ENCODE measurements at places on chromosomes 1 and 21.
A peak's percentile ranks its signal among the peaks of the same experiment; 100 is the strongest.

DNA sequence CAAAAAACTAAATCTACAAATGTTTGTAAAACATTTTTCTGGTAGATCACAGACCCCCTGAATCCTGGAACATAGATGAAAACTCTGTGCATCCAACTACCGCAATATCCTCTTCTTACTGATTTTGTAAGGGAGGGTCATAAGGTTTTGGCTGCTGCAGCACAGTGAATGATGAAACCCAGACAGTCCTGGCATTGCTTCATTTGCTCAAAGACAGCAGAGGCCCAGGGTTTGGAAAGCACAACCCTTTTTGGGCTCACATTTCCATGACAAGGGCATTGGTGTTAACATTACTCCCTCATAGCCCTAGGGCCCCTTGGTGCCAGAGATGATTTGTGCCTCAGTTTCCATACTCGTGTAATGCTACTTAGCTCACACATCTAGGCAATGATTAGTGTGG lies 51.2 kb downstream of the PLXNA2 start:
- DNase-seq, result no peak

DNA sequence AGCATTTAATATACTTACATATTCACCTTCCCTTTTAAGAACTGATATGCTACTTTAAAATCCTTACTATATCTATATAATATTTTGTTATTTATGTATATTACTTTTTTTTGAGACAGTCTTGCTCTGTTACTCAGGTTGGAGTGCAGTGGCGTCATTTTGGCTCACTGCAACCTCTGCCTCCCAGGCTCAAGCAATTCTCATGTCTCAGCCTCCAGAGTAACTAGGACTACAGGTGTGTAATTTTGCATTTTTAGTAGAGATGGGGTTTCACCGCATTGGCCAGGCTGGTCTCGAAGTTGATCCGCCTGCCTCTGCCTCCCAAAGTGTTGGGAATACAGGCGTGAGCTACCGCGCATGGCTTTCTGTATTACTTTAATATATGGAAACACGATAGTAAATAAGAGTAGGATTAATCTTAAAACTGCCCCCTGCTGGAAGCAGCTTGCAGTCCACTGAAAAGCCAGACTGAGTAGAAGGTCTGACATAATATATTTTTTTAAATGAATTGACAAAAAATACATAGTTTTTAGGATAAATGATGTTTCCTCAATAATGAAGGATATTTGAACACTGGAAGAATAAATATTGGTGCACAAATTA lies 24.4 kb downstream of the RCAN3 start:
- DNase-seq, result no peak

- no peak for DNase-seq
These were observed 38.8 kb downstream of the DDR2 start for GRCh38 chr1:162670928-162671663.

DNA sequence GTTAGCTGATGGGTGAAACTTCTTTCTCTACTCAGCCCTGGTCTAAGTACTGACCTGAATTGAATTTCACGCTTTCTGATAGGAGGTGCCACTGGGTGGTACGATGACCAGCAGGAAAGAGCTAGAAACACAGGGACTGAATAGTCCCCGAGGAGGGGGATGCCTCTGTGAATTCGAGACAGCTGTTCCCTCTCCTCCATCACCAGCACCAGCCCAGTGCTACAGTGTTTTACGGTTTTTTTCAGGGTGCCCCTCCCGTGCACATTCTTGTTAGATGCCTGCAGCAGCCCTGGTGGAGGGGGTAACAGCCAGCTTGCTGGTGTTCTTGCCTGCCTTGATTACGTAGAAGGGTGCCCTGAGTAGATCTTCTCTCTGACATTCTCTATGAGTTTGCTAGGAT lies 7.1 kb downstream of the HUNK start:
- DNase-seq, result no peak

DNA sequence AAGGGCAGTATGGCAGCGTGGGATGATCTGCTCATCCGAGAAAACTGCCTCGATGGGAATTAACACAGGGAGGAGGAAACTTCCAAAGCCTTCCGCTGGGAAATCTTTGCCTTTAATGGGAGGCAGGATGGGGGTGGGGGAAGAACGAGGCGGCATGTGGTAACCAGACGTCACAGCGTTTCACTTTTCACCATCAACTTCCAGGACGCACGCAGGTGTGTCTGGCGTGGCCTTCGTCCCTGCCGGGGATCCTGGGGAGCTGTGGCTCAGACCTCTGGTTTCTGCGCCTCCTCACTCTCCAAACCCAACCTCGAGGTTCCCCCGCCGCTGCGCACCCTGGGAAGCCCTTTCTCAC lies 282 bp downstream of the RSPH1 start:
- peak; percentile 50 for DNase-seq

DNA sequence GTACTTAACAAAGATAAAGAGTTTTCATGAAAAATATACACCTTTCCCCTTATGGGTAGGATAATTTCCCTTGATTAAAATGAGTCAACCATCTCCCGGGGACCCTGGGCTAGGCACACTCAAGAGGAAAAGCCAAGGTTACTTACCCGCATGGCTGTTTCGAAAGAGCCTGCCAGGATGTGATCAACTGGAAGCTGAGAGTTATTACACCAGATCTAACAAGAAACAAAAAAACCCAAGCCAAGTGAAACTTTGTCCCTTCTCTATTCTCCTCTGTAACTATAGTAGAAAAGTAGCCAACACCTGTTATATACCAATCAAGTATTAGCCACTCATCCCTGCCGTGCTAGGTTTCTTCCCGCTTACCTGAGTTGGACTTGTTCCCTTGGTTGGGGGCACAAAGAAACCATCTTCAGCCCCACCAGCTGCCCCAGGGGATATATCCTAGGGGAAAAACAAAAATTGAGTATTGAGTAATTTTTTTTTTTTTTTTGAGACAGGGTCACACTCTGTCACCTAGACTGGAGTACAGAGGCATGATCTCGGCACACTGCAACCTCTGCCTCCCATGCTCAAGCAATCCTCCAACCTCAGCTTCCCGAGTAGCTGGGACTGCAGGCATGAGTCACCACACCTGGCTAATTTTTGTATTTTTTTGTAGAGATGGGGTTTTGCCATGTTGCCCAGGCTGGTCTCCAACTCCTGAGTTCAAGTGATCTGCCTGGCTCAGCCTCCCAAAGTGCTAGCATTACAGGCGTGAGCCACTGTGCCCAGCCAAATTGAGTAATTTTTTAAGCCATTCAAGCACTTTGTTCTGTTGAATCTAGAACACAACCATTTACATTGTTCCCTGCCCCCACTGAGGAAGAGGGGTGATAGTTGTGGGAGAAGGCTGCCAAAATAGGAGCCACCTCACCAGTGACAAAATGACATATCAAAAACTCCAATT lies 8.4 kb upstream of the PEX19 start:
- no peak for DNase-seq

DNA sequence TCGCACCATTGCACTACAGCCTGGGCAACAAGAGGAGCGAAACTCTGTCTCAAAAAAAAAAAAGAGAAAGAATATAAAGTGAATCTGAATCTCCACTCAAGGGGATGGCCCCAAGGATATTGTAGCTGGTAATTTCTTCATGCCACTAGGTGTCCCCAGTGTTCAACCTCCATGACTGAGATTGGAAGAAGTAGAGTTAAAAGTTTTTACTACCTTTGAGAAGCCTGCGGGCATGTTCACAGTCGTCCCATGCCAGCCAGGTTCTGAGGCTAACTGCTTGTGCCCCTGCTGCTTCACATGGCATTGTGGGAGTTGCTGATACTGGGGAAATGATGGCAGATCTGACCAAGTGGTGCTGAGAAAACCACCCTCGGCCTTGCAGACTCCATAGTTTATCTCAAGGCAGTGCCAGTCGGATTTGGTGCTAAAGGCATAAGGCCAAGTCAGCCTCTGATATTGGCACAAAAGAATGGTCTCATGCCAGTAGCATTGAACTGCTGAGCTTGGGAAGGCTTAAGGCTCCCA lies 10.8 kb upstream of the SHISA4 start:
- no peak for DNase-seq

DNA sequence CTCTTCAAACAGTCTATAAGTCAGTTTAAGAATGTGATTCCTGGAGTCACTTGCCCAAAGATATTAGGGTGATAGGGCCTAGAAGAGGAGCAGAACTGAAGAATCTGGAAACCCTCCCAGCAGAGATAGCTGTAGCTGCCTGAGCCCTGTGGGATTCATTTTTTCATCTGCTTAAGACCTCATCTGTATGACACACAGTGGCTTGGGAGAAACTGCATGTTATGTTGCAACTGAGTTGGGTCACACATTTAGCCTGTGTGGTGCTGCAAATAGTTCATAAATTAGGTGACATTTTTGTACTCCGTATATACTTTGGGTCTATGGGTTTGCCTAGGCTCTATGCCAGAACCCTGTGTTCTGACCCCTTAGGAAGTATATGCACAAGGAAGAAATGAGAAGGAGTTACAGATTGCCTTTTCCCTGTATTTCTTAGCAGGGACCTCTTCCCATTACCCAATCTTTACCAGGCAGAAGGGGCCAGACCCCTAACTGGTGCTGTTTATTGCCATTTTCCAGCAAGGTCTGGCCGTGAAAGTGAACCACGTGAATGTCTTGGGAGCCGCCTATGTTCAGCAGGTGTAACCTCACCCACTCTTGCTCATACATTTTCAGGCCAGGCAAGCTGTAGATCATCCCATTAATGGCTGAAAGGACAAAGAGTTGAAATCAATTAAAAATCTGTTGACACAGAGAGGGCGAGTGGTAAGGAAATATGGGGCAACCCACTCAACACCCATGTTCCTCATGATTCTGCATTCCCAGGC lies 41.9 kb upstream of the SLC19A2 start:
- DNase-seq, result no peak

- DNase-seq, result no peak
These were observed 36.9 kb upstream of the HIVEP3 start for GRCh38 chr1:41955461-41956159.

GRCh38 chr1:192568063-192568462 lies 7.5 kb upstream of the RGS1 start:
- DNase-seq, result no peak

- DNase-seq, result no peak
These were observed 109.8 kb downstream of the CACHD1 start for GRCh38 chr1:64579767-64580166.

- no peak for DNase-seq
These were observed 73.4 kb upstream of the PPM1J start for GRCh38 chr1:112788561-112788960.

- DNase-seq, result no peak
These were observed 600.4 kb downstream of the ADGRL2 start for GRCh38 chr1:82401116-82401515.
